Stimulated activated CD8-positive, alpha-beta memory T cell treated with anti-CD3 and anti-CD28 coated beads, Interleukin-4, amount 100 ng/mL, for 1 hour (primary cell): ENCODE measurements at places on chromosomes 4 and X.

GRCh38 chrX:139795196-139795595 lies 87.2 kb upstream of the MCF2 start:
- no peak for DNase-seq

GRCh38 chrX:9249051-9249846 lies 215.3 kb upstream of the FAM9B start:
- DNase-seq: no peak

- DNase-seq: no peak
These were observed 8.7 kb upstream of the PPP3CA start for GRCh38 chr4:101355767-101356702.

- no peak for DNase-seq
These were observed 581.1 kb downstream of the SPRY1 start for GRCh38 chr4:123977641-123978081.

GRCh38 chrX:149208307-149208706 lies 296.8 kb downstream of the IDS start:
- DNase-seq: no peak

DNA sequence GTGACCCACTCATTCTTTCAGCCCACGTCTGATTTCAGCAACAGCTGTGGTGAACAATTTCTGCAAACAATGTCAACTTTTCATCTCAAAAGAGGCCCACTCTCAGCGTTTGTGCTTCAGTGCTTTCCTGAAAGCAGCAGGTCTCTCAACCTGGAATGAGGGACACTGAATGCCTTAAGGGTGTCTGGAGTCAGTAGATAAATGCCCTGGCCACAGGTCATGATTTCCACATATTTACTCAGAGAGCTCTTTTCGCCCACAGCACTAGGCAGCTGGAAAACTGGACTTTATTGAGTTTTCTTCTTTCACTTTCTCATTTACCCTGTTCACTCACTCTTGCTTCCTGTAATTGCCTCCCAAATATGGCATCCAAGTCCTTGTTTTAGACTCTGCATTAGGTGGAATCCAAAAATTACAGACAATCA lies 52.8 kb downstream of the NPFFR2 start:
- DNase-seq: no peak

DNA sequence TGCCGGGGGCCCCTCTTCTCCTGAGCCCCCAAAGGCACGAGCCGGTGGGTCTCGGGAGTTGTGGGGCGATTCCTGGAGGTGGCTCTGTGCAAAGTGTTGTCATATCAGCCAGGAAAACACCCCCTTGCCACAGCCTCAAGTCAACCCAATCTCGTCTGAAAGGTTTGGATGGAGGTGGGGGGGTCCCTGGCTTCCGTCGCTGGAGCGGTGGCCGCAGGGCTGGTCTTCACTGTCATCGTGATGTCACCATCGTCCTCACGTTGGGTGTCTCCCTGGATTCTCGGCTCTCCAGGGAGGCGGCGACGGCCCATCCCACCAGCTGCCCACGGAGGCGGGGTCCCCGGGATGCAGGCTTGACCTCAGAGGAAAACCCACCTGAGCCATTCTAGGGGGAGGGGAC lies 38.3 kb upstream of the PPP2R3B start:
- DNase-seq: no peak
